ENCODE measurements at places on chromosomes 5 and 9.

- DNase-seq = no peak
Measured at GRCh38 chr5:55600497-55601203, 65.9 kb upstream of the PLPP1 start.

GRCh38 chr5:53643445-53643844 lies 83.0 kb downstream of the NDUFS4 start:
- DNase-seq = no peak

DNA sequence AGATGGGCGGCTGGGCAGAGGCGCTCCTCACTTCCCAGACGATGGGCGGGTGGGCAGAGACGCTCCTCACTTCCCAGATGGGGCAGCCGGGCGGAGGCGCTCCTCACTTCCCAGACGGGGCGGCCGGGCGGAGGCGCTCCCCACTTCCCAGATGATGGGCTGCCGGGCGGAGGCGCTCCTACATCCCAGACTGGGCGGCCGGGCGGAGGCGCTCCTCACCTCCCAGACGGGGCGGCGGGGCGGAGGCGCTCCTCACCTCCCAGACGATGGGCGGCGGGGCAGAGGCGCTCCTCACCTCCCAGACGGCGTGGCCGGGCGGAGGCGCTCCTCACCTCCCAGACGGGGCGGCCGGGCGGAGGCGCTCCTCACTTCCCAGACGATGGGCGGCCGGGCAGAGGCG lies 140.2 kb downstream of the WDR70 start:
- DNase-seq = no peak

DNA sequence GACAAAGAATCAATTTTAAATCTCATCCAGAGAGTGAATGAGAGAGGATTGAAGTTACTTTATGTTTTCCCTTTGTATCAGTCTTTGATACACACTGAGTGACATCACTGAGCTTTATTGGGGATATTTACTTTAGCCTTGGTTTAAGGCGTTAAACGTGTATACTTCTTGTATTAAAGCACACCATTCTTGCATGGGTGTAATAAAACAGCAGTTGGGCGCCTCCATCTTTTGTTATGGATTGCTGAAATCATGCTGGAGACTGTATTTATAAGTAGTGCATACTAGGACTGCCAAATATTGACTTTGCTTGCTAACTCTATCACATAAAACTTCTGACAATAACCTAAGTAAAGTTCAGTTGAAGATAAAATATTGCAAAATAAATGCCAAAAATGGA lies 1755.8 kb upstream of the WWC1 start:
- DNase-seq = no peak

GRCh38 chr5:112560371-112560770 lies 141.3 kb upstream of the EPB41L4A start:
- DNase-seq = no peak

DNA sequence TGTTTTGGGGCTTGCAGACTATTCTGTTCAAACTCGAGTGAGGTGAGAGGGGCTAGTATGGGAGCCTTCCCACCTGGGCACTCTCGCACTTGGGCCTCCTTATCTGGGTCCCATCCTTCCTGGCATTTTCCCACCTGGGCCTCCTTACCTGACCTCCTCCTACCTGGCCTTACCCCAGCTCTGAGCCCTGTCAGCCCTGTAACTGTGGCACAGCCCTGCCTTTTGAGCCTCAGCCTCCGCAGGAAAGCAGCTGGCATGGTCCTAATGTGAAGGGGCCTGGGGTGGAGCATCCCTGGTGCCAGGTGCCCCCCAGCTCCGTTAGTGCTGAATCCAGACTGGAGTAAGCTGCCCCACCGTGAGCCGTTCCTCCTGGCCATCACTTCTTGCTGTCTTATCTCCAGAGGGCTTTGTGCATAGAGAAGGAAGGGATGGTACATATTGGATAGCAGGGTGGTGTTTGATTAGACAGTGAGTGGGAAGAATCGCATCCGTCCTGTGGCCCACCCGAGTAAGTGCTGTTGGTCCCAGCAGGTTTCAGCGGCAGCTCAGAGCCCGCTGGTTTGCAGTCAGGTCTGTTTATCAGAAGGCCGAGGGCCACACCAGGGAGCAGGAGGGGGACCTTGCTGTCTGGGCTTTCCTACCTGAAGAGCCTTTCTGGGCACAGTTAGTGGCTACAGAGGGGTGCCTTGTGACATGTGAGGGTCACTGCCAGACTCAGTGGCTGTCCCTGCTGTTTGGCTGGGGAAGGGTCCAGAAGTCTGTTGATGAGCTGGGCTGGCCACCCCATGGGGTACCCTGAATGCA lies 76.5 kb downstream of the WNK2 start:
- DNase-seq = peak; percentile 14

DNA sequence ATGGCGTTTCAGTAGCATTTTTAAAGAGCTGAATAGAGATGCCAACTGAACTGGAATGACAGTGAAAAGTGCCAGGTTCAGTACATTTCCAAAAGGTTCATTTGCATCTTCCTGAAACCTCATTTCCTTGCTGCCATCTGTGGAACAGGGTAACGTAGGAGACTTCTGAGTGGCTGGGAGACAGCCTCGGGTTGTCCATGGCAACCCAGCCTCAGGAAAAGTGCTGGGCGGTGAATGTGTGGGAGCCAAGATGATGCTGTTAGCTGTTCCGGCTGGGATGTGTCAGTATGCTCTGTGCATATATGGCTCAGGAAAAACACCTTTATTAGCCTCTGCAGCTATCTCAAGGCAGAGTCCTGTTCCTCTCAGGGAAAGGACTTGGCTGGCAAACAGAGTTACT lies 87.5 kb downstream of the KLHL3 start:
- DNase-seq = no peak

GRCh38 chr5:59753599-59753998 lies 139.9 kb downstream of the PDE4D start:
- DNase-seq = no peak

DNA sequence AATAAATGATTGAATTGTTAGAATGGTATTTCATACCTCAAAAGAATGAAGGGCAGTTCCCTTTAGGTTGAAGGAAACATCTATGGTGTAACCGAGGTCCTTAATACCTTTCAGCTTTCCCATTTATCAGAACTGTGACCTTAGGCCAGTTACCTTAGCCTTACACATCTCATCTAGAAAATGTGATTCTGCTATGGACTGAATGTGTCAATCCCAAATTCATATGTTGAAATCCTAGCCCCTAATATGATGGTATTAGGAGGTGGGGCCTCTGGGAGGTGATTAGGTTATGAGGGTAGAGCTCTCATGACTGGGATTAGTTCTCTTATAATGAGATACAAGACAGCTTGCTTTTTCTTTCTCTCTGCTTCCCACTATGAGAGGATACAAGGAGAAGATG lies 441.9 kb downstream of the PLK2 start:
- no peak for DNase-seq

DNA sequence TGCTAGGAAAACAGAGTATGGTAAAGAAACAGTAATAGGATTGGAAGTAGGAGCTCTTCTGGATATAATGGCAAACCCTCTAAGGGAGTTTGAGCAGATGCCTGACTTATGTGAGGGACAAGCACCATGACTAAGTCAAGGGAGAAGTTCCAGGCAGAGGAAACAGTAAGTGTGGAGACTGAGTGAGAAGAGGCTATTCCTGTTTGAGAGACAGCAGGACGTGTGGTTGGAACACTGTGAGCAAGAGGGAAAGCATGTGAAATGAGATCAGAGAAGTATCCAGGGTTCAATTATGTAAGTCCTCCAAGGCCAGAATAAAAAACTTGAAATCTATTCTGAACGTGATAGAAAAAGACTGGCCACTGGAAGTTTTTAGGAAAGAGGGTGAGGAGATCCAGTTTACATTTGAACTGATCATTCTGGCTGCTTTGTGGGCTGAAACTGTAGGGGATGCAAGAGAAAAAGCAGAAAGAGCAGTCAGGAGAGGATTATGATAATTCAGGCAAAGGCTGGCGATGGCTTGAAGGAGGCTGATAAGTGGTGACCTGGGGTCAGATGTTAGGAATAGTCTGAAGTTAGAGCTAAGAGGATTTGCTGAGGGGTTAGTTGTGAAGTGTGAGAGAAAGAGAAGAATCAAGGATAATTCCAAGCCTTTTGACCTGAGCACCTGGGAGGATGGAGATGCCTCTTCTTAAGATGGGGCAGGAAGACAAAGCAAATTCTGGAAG lies 19.2 kb downstream of the DMAC1 start:
- DNase-seq = no peak

GRCh38 chr9:33341182-33341581 lies 50.9 kb downstream of the NFX1 start:
- no peak for DNase-seq

DNA sequence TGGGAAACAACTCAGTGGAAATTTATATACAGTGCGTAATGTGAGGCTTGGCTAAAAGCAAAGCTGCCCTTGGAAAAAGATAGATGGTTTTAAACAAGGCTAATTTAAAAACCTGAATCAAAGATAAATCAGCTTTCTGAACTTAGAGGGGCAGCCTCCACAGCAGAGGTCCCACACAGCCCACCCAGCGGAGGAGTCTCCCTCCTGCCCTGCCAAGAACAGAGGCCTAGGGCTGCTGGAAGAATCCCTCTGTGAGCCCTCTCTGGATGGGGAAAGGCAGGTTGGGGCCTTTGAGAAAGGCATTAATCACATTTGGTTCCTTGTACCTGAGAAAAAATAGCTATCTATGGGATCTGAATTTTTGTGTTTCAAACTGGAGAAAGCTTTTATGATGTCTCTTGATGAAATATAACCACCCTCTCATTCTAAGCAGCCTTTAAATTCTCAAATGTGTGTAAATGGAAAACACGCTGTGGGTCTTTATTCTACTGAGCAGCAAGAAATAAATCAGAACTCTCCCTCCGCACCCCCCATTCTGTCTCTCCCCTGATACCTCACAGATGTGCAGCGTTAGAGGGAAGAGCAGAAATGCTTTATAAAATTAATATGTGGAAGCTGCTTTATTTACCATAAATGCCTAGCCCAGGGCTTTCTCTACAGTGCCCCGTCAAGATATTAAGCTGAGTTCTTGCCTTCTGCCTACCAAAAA lies 329.2 kb downstream of the EFNA5 start:
- no peak for DNase-seq

DNA sequence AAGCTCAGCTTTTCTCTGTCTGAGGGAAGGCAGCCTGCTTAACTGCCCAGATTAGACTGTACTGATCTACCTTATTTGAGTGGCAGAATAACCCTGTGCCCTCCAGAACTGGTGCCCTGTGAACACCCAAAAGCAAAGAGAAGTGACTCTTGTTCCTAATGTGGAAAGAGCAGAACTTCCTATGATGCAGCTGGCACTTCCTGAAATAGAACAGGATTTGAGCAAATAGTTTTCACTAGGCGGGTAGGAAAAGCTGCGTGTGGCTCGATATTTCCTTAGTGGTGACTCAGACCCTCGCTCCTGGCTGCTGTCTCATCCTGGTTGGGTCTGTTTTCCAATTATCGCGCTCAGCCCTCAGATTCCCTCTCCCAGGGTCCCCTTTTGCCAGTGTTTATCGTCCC lies 89.9 kb downstream of the SH3TC2 start:
- no peak for DNase-seq

DNA sequence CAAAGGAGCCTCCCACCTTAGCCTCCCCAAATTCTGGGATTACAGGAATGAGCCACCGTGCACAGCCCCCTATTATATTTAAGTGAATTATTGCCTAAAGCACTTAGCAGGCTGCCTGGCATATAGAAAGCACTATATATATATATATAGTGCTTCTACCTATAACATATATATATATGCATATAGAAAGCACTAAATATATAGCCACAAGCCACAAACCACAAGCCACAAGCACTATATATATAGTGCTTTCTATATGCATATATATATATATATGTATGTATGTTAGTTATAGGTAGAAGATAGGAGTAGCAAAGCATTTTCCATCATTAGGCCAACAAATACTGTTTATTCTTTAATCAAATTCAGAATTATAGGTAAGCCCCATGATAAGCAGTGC lies 185.8 kb downstream of the CWC27 start:
- no peak for DNase-seq

GRCh38 chr9:32728181-32728580 lies 55.2 kb upstream of the TMEM215 start:
- DNase-seq = no peak

GRCh38 chr5:130571076-130571475 lies 594.0 kb downstream of the HINT1 start:
- no peak for DNase-seq

GRCh38 chr5:176596689-176597416 lies 13.1 kb downstream of the GPRIN1 start:
- DNase-seq = peak; percentile 63
